ENCODE measurements at places on chromosomes 13 and 19.

GRCh38 chr13:30353471-30354215 is 46.3 kb upstream of the KATNAL1 start:
- no peak for DNase-seq

DNA sequence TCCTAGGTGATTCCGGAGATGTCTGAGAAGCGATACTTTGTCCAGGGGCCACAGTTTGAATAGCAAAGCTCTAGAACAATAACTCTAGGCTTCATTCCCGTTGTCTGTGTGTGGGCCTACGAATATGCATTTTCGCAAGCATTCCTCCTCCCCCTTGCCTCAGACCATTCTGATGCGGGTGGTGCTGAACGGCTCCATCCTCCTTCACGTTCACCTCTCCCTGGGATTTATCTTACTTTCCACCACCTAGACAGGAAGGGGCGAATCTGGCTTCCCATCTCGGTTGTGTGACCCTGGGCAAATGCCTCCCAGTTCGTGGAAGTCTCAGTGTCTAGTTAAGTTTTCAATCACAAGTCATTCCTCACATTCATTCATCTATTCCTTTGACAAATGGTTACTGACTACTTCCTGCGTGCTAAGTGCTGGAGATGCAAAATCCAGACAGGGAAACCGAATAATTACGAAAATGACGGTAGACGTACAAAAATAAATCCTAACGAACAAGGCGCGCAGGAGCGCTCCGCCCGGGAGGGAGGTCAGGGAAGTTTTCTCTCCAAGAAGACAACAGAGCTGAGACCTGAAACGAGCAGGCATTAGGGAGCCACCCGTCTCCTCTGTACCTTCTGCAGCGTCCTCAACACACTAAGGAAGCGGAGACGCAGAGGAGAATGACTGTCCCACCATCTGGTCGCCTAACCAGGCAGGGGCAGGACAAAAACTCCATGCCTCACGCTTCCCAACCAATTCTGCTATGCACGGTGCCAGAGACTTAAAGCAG is 1.3 kb upstream of the CNOT3 start:
- no peak for DNase-seq

DNA sequence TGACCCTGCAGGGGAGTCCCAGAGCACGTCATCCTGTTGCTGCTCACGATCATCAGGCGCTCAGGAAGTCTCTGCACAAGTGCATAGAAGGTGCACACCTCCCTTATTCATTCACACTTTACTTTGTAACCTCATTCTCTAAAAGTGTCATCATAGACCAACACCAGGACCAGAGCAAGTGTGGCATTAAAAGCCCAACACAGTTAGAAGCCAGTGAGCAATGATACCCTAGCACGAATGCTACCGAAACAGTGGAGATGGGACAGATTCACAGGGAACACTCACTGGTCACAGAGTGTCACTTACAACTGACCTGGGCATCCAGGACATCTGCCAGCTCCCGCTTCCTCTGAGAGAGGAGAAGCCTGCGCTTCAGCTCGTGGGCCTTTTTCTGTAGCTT is 17.0 kb downstream of the HAUS8 start:
- no peak for DNase-seq

- DNase-seq = no peak
Observed at GRCh38 chr13:48072304-48072703, 22.6 kb downstream of the MED4 start.

- no peak for DNase-seq
Observed at GRCh38 chr13:34044660-34045080, 226.7 kb downstream of the RFC3 start.

DNA sequence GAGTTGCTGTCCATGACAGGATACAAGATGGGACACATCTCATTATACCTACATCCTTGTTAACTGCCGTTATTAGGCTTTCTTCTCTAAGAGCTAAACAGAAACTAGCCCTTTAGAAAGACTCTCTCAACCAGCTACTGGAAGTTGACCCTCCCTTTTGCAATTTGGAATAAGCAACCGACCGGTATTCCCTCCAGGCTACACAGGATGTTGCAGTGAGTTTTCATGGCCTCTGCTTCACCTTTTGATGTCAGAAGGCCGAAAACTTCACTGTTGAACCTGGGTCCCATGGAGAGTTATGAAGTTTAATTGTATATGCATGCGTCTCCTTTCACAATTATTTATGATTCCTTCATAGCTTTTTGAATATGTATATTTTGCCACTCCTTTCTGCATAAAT is 1042.5 kb upstream of the SPRY2 start:
- DNase-seq = no peak

- no peak for DNase-seq
Observed at GRCh38 chr13:19681517-19681916, 48.1 kb downstream of the MPHOSPH8 start.

- DNase-seq = no peak
Observed at GRCh38 chr13:75091718-75092117, 390.3 kb downstream of the TBC1D4 start.
